ENCODE measurements at places on chromosomes 5 and 9.

DNA sequence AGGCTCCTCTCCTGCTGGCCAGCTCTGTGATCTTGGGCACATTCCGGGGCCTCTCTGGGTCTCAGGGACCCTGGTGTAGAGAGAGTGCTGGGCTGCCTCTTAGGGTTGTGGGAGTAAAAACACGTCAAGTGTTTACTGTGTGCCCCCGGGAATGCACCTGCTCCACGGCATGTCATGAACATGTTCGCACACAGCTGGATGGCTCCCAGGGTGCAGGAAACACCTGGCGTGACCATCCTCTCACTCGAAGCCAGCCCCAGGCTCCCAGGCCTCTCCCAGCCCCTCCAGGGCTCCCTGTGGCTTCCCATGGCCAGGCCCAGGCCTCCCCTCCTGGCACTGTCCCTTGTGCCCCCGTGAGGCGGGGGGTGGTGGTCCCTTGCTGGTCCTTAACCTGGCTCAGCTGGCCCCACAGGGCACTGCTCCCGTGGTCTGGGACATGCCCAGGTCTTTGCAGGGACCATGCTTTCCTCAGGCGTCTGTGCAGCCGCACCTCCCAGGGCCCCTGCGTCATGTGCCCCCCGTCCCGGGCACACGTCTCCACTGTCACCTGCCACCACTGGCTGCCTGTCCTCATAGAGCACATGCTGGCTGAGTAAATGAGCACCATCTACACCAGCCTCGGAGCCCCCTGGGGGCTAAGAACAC is 44.9 kb downstream of the SLC6A3 start:
- ATAC-seq = no peak

- no peak for ATAC-seq
These were observed 421.9 kb downstream of the CDH10 start for GRCh38 chr5:24222876-24223275.

DNA sequence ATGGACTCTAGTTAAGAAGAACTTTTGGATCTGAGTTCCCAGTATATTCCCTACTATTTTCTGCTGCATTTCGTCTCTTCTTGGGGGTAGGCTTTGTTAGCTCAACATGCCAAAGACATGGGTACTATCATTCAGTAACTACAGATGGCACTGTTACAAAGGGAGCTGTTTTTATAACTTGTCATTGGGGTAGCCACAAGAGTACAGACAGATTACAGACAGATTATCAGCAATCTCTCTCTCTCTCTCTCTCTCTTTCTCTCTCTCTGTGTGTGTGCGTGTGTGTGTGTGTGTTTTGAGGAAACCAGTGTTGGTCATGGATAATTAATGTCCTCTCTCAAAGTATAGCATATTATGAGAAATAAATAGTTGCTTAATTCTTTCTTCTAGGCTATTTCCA is 116.1 kb downstream of the WDR70 start:
- ATAC-seq = peak; percentile 75

- ATAC-seq = no peak
These were observed 476.0 kb downstream of the ZSWIM6 start for GRCh38 chr5:61808091-61808490.

DNA sequence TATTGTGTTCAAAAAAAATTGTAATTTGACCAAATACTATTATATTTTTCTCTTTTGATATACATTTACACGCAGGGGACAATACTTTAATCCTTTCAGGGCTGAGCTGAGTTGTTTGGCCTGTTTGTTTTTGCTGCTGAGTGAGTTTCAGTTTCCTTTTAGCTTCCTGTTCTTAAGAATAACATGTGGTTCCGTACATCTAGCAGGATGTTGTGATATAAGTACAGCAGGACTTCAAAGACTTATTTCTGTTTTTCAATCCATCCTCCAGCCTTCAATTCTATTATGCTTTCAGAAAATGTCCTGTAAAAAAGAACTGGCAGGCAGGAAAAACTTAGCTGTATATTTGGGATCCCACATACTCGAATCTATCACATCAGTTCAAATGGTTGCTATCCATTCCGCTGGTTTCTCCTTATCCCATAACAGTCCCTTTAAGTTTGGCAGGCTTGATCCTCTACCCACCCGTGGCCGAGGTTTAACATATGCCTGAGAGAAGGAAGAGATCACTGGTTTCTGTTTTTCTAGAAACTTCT is 1037.3 kb upstream of the ACO1 start:
- ATAC-seq = peak; percentile 54

DNA sequence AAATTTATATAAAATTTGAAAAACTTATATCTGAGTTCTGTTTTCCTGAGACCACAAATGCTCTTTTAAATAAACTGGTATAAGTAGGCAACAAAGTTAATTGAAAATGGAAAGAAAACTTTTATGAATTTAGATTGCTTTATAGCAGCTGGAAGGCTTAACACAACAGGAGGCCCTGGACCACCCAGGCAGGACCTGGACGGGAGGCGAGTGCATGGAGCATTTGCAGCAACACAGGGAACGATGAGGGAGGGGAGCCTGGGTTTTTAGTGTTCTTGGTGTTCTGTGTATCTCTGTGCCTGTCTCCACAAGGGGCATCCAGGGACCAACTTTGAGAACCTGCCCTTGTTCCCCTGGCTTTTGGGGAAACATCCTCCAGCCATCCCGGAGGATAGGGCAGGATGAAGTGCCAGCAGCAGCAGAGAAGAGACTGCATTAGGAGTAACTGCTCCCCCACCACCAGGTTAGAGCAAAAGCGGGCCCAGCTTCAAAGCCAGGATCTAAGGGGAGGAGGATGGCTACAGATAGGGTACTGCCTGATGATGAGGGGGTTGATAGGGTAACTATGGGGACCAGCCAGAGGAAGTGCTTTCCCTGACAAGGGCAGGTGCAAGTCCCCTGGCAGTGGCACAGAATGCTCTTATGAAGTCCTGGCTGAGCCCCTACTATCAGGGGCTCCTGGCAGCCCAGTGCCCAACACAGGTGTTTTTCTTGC is 6.7 kb upstream of the SPATA31E1 start:
- ATAC-seq = no peak
